ENCODE measurements at places on chromosomes 16 and 17. TPM values are rescaled to one million over a fixed set of nuclear protein-coding genes. Genes with fewer than 3 reads are reported as not detected.

GRCh38 chr17:64037802-64038201 is 17.4 kb upstream of the ICAM2 start:
- no peak for DNase-seq

GRCh38 chr17:49880291-49881053 is 32.6 kb upstream of the TAC4 start:
- no peak for DNase-seq

TBC1D3K gene
- not detected for total RNA-seq

DNA sequence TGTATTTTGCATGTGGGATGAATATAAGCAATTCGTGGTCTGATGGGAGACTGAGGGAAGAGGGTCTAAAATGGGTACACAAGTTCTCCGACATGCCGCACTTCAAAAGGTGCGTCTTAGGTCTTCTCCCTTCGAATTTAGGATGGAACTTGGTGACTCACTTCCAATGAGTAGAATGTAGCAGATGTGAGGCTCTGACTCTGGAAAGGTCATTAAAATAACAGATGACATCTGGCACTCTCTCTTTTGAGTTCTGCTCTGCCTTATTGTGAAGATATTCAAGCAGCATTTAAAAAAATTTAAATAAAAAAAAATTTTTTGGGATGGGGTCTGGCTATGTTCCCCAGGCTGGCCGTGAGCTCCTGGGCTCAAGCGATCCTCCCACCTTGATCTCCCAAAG is 92.7 kb downstream of the TMEM100 start:
- no peak for DNase-seq

GRCh38 chr17:27477050-27477888 is 21.0 kb downstream of the KSR1 start:
- DNase-seq, result no peak

DNA sequence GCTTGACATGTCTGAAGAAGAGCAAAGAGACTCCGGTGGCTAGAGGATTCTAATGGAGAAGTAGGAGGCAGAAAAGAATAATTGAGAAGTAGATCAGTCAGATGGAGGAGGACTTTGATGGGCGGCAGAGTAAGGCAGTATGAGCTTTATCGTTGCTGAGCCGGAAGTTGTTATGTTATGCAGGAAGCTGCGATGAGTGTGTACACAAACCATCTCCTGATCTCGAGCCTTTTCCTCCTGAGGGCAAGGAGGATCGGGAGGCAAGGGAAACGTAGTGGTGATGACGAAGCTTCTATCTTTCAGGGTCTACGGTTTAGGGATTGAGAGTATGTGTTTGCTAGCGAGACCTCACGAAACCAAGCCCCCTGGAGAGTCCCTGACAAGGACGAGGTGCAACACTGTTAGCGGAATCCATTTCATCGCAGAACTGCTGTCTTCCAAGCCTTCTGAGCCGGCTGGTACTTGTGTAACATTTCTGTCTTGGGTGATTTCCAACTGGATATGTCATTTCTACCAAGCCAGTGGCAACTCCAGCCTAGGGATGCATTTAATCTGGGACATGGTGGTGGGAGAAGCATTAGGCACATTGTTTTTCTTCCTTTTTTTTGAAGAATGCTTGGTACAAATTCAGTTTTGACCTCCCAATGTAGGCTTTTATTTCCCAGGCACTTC is 45.5 kb downstream of the RBFOX1 start:
- DNase-seq, result no peak

CYB561 gene
- total RNA-seq, result 13.0 TPM

DNA sequence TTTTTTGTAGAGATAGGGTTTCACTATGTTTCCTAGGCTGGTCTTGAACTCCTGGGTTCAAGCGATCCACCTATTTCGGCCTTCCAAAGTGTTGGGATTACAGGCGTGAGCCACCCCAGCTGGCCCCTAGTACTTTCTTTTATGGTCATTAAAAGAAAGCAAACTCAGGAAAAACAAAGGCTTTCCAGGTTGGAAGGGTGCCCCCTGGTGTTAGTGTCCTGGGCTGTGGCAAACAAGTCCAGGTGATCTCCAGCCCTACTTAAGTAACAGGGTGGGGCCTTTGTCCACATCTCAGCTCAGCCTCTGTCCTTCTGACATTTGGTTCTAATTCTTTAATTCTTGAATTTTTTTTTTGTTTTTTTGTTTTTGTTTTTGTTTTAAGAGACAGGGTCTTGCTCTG is 6.9 kb downstream of the IGFBP4 start:
- DNase-seq, result no peak

TVP23A gene
- total RNA-seq, result 1.2 TPM

TBC1D3E gene
- not detected for total RNA-seq

ETV4 gene
- total RNA-seq, result 3.0 TPM

DNA sequence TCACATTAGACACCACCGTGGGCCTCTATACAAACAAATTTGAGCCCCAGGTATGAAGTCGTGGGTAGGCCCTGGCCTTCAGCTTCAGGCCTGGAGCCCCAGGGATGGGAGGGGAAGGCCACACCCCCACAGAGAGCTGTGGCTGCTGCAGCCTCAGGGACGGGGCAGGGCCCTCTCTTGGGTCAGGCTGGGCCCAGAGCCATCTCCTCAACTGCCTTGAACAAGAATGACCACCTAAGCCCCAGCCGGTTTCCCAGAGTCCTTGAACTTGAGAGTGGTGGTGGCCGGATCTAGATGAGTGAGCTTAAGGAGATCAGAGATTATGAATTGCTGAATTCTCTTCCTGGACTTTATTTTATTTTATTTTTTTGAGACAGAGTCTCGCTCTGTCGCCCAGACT is 18.6 kb downstream of the SCNN1B start:
- DNase-seq, result no peak

DNA sequence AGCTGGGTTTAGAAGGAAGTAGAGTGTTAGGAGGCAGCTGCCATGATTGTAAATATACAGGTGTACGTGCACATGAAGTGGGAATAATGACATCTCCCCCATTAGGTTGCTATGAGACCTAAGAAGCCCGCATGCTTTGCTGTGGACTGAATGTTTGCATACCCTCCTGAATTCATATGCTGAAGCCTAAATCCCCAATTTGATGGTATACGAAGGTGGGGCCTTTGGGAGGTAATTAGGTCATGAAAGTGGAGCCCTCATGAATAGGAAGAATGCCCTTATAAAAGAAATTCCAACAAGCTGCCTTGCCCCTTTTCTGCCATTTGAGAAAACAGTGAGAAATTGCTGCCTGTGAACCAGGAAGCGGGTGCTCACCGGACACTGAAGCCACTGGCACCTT is 44.0 kb downstream of the CCDC182 start:
- no peak for DNase-seq

DNA sequence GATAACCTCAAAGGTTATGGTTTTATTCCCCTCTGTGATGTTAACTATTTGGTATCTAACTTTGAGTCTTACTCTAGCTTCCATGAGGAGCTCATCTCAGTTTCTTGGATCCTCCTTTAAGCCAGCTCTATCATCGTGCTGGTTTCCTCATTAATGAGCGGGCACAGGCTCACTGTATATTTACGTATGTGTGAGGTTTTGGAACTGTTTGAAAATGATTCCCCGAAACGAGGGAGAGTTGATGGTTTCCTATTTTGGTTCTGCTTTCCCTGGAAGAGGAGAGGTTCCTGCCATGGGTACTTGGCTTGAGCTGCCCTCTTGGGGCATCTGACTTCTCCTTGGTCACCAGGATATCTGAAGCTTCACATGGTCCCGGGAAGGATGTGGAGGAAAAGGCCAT is 32.7 kb upstream of the PIK3R6 start:
- no peak for DNase-seq

- no peak for DNase-seq
Measured at GRCh38 chr17:34167354-34167753, 87.7 kb upstream of the CCL2 start.

- peak; percentile 97 for DNase-seq
Measured at GRCh38 chr16:30921748-30922419, 1.5 kb upstream of the FBXL19 start.

DNA sequence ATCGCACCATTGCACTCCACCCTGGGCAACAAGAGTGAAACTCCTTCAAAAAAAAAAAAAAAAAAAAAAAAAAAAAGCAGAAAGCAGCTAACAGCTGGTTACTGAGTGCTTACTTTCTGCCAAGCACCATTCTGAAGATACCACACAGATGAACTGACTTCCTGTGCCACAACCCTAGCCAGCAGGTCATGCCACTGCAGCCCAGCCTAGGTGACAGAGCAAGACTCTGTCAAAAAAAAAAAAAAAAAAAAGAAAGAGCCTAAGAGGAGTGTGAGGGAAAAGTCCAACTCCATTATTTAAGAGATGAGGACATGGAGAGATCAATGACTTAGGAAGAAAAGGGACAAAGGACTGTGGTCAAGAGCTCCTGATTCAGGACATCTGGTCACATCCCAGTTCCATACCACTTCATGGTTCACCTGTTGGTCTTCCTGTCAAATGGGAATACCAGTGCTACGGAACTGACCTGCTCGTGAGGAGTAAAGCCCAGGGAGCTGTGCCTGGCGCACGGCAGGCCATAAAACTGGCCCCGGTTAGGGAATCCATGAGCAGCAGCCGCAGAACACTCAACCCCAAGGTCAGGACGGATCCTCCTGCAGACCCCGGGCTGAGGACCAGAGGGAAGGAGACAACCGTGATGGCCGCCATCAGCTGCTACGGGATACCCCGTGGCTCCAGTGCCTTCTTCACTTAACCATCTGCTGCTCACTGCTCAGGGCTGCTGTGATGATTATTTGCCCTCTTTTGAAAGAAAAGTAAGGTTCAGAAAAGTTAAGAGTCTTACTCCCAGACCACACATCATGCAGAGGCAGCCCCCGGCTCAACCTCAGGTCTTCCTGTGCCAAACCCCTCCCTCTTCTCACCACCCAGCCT is 950 bp downstream of the KLHDC4 start:
- DNase-seq, result no peak

DNA sequence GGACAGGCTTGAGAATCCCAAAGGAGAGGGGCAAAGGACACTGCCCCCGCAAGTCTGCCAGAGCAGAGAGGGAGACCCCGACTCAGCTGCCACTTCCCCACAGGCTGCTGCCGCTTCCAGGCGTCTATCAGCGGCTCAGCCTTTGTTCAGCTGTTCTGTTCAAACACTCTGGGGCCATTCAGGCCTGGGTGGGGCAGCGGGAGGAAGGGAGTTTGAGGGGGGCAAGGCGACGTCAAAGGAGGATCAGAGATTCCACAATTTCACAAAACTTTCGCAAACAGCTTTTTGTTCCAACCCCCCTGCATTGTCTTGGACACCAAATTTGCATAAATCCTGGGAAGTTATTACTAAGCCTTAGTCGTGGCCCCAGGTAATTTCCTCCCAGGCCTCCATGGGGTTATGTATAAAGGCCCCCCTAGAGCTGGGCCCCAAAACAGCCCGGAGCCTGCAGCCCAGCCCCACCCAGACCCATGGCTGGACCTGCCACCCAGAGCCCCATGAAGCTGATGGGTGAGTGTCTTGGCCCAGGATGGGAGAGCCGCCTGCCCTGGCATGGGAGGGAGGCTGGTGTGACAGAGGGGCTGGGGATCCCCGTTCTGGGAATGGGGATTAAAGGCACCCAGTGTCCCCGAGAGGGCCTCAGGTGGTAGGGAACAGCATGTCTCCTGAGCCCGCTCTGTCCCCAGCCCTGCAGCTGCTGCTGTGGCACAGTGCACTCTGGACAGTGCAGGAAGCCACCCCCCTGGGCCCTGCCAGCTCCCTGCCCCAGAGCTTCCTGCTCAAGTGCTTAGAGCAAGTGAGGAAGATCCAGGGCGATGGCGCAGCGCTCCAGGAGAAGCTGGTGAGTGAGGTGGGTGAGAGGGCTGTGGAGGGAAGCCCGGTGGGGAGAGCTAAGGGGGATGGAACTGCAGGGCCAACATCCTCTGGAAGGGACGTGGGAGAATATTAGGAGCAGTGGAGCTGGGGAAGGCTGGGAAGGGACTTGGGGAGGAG is at the start of gene CSF3:
Gene CSF3, plus strand, starts transcription at position 436 of the 993 bp plus-strand sequence. Its CDS starts 35 bp downstream, at position 471.
- DNase-seq, result no peak

RUNDC3A gene
- 7.6 TPM for total RNA-seq

All from skin of body (tissue), 3 donors.